ENCODE measurements at places on chromosomes 11 and 22.

GRCh38 chr22:38440747-38441350, 14.2 kb downstream of the KCNJ4 start:
- DNase-seq: no peak

- DNase-seq: no peak
Observed at GRCh38 chr11:125950178-125950490, 4.3 kb downstream of the VSIG10L2 start.

GRCh38 chr22:19177164-19178064, 1.1 kb downstream of the SLC25A1 start:
- DNase-seq: no peak

DNA sequence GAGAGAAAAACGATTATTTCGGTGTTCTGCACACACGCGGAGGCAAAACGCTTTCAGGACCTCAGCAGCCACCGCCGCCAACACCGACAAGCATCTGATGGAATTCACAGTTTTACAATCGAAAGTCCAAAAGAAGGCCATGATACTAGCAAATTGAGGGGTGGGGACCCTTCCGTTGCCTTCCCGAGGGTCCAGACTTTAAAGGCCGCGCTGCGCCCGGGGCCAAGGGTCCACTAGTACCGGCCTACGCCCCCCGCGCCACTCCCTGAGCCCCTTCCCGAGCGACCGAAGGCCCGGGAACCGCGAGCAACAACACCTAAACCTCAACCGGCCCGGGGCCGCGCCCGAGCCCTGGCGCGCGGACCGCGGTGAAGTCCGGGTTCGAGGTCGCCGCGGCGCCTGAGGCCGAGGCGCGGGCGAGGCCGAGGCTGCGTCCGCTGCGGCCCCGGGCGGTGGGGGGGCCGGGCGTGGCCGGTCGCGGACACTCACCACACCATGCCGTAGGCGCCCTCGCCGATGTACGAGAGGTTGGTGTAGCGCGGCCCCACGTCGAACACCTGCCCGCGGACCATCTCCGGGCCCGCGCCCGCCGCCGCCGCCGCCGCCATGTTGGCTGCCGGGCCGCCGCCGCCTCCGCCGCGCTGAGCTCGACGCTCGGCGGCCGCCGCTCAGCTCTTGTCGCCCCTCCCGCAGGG, 465 bp downstream of the MAPK1 start:
- no peak for DNase-seq

DNA sequence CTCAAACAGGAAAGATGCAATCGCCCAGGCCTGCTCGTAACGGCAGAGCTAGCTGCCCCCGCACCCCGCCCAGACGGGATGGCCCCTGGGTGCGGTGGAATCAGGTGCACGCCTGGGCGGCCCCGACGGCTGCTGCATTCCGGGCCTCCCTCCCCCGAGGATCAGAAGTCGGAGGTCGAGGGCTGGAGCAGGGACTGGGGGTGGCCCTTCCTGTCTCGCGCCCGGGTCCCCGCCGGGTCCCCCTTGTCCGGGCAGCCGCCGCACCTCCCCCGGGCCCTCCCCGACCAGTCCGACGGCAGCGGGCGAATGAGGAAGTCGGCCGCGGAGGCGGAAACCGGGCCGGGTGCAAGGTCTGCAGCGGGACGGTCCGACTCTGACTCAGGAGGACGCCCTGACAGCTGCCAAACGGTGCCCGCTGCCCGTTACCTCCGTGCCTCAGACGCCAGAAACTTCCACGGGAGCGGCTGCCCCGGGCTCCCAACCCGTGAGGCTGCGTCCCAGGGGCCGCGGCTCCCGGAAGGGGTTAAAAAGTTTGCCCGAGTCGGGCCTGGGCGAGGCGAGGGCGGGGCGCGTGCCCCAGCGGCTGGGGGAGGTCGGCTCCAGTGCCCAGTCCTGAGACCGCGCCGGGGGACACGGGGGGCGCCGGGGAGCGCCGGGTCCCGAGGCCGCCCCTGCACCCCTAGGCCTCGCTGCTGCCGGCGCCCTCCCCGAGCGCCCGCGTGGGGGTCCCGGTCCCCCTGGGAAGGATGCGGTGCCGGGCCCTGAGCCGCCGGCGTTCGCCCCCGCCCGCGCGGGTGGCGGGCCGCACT, 663 bp downstream of the MYH9 start:
- DNase-seq: no peak

DNA sequence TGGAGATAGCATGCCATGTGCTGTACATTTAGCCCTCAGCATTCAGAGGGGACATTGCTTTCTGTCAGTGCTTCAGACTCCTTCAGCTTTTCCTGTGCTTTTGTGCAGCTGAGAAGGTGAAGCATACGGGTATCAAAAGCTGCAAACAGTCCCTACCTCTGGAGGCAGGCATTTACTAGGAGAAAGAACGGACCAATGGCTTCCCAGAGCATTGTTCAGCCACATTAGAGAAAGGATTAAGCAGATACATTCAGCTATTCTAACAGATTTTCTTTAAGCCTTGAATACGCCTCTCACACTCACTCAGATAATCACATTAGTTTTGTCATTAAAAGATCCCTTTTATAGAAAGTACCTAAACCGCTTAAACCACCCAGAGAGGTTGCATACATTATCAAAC, 80.7 kb upstream of the FAM181B start:
- no peak for DNase-seq
